PC-3 (cell line): ENCODE measurements at places on chromosomes 3 and 15.
A peak's percentile ranks its signal among the peaks of the same experiment; 100 is the strongest.

DNA sequence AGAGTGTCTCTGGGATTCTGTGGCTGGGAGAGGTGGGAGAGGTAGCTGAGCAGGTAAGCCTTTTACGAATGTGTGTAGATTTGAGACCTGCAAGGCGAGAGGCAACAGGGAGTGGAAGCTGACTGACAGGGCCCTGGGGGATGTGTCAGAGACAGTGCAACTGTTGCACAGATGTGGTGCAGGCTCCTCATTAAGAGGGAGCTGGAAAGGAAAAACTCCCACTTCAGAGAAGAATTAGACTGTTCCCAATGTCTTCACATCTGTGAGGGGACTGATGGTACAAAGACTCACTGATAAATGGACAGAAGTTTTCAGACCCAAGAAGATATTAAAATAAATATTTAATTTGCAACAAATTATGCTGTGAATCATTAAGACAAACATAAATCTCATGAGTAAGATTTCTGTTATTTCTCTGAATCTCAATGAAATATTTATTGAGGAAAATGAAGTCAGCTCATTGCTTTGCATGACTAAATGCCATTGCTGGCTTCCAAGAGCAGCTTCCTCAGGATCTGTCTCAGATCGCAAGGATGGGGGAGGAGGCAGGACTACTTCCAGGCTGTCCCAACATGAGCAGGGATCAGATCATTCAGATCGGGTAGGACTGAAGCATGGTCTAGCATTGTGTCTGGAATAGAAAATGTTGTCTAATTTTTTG lies 127.3 kb upstream of the ROPN1 start:
- peaks cover 34% of the 10 kb centered on the region for H3K4me1 ChIP-seq
- DNase-seq = peak; percentile 97
- no peaks in the 10 kb centered on the region for H3K27me3 ChIP-seq
- peak overlapping the region; percentile 50 for H3K4me3 ChIP-seq

DNA sequence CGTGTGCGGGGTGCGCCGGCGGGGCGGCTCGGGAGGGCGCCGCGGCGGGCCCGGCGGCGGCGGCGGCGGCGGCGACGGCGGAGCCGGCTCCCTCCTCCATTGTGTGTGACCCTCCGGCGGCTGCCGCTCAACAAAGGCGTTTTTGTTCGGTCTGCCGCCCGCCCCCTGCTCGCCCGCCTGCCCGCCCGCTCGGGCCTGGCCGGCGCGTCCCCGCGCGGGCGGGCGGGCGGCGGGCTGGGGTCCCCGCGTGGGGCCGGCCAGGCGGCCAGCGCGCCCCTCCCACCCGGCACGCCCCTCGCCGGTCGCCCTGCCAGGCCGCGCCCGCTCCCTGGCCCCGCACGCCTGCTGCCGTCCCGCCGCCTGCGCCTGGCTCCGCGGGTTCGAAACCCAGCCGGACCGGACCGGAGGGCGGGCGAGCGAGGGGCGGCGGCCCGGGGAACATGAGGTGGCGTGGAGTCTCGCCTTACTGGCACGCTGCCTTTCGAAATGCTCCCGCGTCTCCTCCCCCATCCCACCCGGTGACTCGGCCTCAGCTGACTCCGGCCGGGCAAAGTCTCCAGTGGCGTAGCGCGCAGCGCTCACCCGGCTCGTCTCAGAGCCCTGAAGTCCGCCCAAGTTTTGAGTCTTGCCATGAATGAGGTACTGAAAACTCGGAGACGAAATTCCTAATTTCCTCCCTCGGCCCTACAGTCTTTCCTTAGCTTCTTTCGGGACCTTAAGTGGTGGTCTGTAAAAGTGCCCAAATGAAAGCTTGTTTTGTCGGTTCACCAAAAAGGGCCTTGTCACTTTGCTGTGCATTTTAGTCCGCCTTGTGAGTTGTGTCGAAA lies 588 bp downstream of the MAPK6 start:
- H3K4me3 ChIP-seq = peak overlapping the region; percentile 98
- H3K27ac ChIP-seq = peak overlapping the region; percentile 76
- peaks cover 26% of the 10 kb centered on the region for H3K4me1 ChIP-seq
- DNase-seq = peak; percentile 65

DNA sequence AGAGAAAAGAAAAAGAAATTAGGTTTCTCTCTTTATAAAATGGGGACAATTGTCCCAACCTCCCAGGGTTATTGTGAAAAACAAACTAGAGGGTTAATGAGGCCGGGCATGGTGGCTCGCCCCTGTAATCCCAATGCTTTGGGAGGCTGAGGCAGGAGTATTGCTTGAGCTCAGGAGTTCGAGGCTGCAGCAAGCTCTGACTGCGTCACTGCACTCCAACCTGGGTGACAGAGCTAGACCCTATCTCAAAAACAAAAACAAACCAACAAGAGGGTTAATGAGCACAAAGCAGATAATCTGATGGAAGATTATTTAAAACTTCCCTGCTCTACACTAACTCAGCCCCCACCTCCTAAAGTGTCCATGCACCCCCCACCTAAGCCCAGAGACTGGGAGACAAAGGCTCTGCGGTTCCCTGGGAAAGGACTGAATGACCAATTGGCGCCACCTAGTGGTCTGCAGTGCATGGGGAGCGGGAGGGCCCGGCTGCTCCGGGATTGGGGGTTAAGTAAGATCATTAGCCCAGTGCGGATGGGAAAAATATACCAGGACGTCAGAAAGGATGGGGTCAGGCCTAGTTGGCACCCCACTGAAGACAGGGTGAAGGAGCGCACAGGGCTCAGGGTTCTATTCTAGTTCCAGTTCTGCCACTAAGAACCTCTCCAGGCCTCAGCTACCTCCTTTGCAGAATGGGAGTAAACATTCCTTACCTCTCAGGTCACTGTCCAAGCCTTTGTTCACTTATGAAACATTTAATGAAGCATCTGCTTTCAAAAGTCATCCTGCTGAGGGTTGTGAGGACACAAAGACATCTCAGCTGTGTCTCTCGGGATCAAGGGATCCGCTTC lies 15.6 kb downstream of the PIF1 start:
- H3K27ac ChIP-seq = no peak overlapping the region
- no peak overlapping the region for H3K4me3 ChIP-seq
- no peaks in the 10 kb centered on the region for H3K36me3 ChIP-seq
- H3K27me3 ChIP-seq = no peaks in the 10 kb centered on the region
- DNase-seq = peak; percentile 73
- H3K4me1 ChIP-seq = no peaks in the 10 kb centered on the region

DNA sequence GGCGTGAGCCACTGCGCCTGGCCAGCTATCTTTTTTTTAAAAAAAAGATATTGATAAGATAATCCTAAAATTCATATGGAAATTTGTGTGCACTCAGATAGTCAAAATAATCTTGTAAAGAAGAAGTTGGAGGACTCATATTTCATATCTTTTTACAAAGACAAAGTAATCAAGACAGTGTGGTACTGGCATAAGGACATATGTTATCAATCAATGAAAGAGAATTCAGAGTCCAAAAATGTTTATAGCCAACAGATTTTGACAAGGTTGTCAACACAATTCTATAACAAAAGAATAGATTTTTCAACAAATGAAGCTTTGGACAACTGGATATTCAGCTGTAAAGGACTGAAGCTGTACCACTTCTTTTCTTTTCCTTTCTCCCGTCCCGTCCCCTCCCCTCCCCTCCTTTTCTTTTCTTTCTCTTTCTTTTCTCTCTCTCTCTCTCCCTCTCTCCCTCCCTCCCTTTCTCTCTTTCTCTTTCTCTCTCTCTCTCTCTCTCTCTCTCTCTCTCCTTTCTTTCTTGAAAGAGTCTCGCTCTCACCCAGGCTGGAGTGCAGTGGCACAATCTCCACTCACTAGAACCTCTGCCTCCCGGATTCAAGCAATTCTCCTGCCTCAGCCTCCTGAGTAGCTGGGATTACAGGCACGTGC lies 126.8 kb downstream of the GSK3B start:
- H3K27ac ChIP-seq = no peak overlapping the region
- no peak overlapping the region for H3K4me3 ChIP-seq
- no peaks in the 10 kb centered on the region for H3K4me1 ChIP-seq

- no peaks in the 10 kb centered on the region for H3K36me3 ChIP-seq
- no peak overlapping the region for H3K4me3 ChIP-seq
- no peaks in the 10 kb centered on the region for H3K4me1 ChIP-seq
- no peak overlapping the region for H3K27ac ChIP-seq
- H3K27me3 ChIP-seq = no peaks in the 10 kb centered on the region
Measured at GRCh38 chr3:128243602-128244504, 90.6 kb downstream of the EEFSEC start.

DNA sequence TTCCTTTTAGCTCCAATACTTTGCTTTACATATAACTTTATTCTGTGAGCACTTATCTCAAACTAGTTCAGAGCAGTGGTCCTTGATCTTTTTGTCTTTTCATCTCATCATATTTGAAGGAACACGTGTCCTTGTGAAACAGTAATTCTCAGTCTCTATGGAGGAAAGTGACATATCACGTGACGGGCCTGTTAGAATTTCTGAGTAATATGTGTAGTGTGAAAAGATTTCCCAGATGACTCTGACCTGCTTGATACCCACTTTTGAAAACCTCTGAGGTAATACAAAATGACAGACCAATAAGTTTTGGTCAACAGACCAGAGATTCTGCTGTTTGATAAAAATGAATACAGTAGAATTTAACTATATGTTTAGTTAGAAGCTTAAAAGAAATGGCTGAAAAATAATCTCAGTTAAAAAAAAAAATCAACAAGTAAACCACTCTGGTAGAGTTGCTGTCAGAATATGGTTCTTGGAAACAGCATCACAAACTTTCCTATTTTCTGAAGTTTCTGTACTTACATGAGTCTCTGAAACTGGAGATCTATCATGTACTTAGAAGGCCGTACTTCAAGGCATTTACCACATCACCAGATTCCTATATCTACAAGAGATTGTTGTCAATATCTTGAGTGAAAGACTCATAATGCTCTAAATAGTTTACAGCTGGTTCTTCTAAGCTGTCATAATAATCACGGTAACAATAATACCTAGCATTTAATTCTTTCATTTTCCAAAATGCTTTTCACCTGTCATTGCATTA lies 590.2 kb upstream of the TBL1XR1 start:
- H3K27ac ChIP-seq = no peak overlapping the region
- H3K36me3 ChIP-seq = no peaks in the 10 kb centered on the region
